Upper lobe of left lung (tissue), 6 donors: ENCODE measurements at places on chromosomes 5 and 9. TPM values are rescaled to one million over a fixed set of nuclear protein-coding genes. Genes with fewer than 3 reads are reported as not detected.
A peak's percentile ranks its signal among the peaks of the same experiment; 100 is the strongest.

Gene WDR70
- total RNA-seq = 25.4 TPM

Gene LRRC19
- not detected for total RNA-seq

DNA sequence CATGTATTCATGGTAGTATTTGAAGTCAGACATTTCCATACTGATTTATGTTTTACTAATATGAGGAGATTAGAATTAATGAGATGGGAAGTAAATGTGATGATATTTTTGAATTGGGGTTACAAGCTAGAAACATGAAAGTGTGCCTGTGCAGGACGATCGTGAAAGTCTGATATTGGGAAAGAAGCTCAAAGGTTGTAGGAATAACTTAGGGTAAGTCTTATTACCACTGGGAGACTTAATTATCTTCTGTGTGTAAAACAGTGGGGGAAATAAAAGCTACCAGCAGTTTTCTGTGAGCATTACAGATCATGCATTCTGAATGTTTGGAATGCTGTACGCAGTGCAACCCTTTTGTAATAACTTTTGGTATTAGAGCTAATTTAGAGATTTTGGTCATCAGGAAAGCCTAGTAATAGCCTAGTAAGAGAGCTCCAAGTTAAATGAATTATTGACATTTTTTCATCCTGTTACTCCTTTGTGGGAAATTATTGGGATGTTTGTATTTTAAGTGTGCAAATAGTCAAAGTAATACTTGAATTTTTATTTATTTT is 153.9 kb downstream of the PCSK5 start:
- H3K27ac ChIP-seq = no peak overlapping the region
- no peaks in the 10 kb centered on the region for H3K27me3 ChIP-seq
- H3K4me1 ChIP-seq = no peaks in the 10 kb centered on the region

DNA sequence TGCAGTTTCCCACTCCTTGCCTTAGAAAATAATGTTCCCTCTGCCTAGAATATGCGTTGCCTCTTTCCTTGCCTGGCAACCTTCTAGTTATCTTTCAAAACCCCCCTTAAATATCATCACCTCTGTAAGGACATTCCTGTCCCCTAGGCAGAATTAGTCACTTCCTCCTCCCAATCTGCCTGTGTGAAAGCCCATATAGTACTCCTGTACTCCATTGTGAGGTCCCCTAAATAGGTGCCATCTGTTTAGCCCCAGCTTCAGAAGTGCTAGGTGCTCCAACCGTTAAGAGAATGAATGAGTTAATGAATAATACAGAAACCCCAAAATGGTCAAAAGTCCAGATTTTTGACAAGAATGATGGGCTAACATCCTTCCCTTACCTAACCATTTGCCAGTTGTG is 181.4 kb downstream of the GDNF start:
- H3K4me1 ChIP-seq = peaks cover 2% of the 10 kb centered on the region
- H3K36me3 ChIP-seq = no peaks in the 10 kb centered on the region
- H3K27me3 ChIP-seq = no peaks in the 10 kb centered on the region
- H3K27ac ChIP-seq = no peak overlapping the region
- no peak for DNase-seq
- no peak overlapping the region for H3K4me3 ChIP-seq

DNA sequence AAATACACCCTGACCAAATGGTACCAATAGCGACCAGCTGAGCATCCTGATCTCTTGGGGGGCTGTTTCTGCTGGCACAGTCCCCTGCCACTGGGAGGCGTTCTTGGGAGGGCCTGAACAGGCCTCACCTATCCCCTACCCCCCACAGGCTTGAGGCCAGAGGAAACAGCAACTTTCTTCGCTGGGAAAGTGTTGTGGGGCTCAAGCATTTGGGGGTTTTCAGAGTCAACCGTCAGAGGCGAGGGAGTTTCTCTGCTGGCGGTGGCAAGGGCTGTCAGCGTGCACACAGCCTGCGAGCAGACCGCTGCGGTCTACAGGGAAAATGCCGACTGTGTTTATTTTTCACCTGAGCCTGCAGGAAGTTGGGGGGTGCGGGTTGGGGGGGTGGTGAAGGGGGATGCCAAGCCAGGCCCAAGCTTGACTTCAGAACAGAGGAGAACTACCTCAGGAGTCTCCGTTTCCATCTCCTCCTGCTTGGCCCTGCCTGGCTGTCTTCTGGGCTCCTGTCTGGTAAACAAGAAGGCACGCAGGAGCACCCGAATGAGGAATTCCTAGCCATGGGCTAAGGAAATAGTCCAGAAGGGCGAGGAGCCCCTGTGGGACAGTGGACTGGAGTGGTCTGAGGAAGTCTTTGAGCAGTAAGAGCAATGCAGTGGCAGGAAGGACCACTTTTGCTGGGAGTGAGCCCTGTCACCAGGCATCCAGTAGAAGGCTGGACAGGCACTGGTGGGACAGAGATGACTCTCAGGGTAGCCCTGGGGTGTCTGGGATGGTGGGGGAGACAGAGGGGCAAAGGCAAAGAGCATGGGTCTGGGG is 18.1 kb downstream of the TCF7 start:
- peaks cover 4% of the 10 kb centered on the region for H3K36me3 ChIP-seq
- no peak for DNase-seq
- peaks cover 21% of the 10 kb centered on the region for H3K4me1 ChIP-seq
- peak overlapping the region; percentile 74 for H3K27ac ChIP-seq
- H3K27me3 ChIP-seq = no peaks in the 10 kb centered on the region

DNA sequence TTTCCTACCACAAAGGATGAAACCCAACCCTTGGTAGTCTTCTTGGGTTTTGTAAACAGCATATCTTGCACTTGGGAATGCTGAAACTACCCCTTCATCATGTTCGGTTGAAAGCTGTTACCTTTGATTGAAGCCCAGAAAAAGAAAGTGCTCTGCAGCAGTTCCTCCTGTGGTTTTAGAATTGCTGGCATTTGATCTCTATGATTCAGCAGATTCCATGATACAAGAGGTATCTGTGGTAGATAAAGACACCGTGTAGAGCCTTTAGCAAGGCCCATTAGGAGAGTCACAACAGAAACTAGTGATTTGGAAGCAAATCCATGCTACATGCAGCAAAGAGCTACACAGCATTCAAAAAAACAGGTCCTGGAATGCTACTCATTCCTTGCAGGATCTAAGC is 557.0 kb downstream of the TLE1 start:
- H3K4me1 ChIP-seq = no peaks in the 10 kb centered on the region
- no peak overlapping the region for H3K4me3 ChIP-seq
- no peaks in the 10 kb centered on the region for H3K36me3 ChIP-seq
- H3K27me3 ChIP-seq = no peaks in the 10 kb centered on the region
